ENCODE measurements at places on chromosomes 1 and 21.

- DNase-seq = no peak
Measured at GRCh38 chr1:115564201-115564600, 77.6 kb upstream of the VANGL1 start.

GRCh38 chr1:169595764-169596711, 9.8 kb upstream of the F5 start:
- no peak for DNase-seq

DNA sequence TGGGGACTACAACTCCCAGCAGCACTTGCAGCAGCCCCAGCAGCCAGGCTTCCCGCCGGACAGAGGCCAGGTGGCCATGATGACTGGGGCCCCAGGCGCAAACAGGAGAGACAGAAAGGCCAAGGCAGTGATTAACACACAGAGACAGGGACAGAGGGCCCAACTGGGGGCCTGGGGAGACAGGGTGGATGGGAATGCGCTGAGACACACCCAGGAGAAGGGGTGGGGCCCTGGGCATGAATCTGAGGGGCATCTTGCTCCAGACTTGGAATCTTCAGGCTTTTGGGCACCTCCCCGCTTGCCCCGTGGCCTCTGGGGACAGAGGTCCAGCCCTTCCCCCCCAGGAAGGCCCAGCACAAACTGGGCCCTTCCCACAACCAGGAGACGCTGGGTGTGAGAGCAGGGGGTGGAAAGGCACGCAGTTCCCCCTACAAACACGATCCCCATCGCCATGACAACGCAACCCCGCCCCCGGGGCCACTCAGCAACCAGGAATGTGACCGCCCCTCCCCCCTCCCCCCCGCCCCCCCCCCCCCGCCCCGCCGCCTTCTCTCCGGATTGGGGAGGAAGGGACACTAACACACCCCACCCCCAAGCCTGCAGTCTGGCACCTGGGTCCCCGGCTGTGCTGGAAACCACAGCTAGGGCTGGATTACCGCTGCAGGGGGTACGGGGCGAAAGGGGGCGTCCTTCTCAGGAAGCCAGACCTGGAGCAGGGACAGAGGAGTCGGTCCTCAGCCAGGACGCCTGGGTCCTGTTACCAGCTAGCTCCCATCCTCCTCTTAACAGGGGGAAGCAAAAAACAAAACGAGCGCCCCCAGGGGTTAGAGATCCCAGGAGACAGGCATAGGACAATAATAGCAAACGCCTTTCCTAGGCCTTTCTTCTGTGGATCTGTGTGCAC, 4.5 kb downstream of the HDGF start:
- DNase-seq = peak; percentile 72

- no peak for DNase-seq
Measured at GRCh38 chr1:152148051-152148450, 11.0 kb downstream of the RPTN start.

GRCh38 chr1:203511513-203511912, 17.6 kb downstream of the OPTC start:
- no peak for DNase-seq

DNA sequence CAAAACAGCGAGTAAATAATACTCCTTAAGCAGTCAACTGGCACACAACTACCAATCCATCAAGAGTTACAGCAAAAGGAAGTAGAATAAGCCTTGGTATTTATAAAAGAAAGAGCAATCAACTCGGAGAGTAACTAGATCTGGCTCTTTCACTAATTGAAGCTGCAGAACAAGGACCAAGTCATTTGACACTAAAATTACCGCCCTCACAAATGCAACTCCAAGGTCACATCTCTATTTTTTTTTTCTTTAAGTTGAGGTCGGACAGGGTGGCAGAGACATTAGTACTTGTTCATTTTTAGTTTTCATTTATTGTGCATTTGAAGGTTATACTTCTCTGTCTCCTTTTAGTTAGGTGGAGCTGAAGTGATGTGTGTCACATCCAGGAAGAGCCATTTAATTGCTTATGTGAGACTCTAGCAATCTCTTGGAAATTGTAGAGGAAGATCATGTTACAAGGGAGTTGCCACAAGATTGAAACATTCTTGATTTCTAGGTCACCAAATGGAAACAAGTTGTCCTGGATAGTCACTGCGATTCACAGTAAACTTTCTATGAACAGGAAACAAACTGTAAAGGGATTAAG, 138.1 kb upstream of the ADAMTS5 start:
- DNase-seq = no peak

- no peak for DNase-seq
Measured at GRCh38 chr1:208731981-208732821, 488.0 kb upstream of the PLXNA2 start.

- no peak for DNase-seq
Measured at GRCh38 chr21:43305336-43305665, 121.6 kb downstream of the SIK1 start.

GRCh38 chr21:42309753-42310213, 5.4 kb downstream of the TFF3 start:
- DNase-seq = no peak

- no peak for DNase-seq
Measured at GRCh38 chr1:200048244-200048643, 20.7 kb downstream of the NR5A2 start.

DNA sequence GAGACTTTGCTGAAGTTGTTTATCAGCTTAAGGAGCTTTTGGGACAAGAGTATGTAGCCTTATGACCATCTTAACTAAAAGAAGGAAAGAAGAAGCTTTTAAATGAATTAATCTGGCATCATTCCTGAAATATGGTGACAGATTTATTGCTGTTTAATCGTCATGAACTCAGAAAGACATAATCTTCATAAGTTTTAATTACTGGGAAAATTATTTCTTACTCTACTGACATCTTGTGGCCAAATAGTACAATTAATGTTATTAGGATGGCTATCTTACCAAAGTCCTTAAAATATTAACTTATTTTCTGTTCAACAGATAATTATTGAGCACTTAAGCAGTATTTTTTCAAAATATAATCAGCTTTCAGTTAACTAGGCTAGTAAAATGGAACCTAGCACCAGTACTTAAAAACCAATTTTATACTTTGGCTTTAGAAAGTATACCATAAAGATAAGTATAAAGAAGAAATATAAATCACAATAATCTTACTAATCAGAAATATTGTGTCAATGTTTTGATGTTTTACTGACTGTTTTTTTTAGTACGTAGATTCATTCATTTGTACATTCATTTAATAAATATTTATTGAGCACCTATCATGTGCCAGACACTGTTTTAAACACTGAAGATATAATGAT, 34.7 kb upstream of the GPR25 start:
- DNase-seq = no peak

DNA sequence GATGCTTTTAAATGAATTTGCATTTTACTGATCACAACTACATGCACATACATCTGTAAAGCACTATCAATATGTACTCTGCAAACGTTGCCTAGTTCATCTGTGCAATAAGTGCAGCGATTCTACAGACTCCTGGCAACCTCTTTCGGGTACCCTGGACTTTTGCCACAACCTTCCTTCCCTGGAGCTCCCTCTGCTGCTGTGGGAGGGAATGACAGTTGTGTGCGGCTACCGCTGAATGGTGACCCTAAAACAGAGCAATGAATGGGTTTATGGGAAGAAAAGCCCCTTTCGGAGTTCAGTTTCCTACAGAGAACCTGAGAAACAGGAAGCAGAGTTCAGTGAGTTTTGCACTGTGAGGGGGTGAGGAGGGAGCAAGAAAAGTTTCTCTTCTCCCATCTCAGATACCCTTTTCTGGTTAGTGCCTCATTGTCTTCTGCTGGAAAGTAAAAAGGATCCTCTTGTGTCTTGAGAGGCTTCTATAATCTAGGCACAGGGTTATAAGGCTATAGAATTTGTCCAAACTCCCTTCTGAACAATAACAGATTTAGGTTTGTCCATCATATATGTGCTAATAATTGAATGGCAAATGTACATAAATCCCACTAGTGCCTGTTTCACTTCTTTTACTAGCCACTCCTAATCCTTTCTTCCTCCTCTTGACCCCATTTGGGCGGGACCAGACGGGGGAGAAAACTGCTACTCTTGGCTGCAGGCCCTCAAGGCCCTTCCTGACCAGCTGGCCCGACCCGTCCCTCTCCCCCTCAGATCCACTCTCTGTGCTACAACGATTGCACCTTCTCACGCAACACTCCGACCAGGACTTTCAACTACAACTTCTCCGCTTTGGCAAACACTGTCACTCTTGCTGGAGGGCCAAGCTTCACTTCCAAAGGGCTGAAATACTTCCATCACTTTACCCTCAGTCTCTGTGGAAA, 19.8 kb upstream of the SARS1 start:
- peak; percentile 5 for DNase-seq

GRCh38 chr1:84505493-84506001, 639 bp upstream of the SPATA1 start:
- no peak for DNase-seq

- DNase-seq = no peak
Measured at GRCh38 chr1:57109247-57109646, 143.4 kb upstream of the C8B start.

- no peak for DNase-seq
Measured at GRCh38 chr21:45898781-45899180, 82.8 kb upstream of the COL6A1 start.

GRCh38 chr1:153506831-153507413, 28.9 kb downstream of the S100A6 start:
- no peak for DNase-seq

- DNase-seq = no peak
Measured at GRCh38 chr21:37257511-37257966, 9.6 kb downstream of the VPS26C start.

DNA sequence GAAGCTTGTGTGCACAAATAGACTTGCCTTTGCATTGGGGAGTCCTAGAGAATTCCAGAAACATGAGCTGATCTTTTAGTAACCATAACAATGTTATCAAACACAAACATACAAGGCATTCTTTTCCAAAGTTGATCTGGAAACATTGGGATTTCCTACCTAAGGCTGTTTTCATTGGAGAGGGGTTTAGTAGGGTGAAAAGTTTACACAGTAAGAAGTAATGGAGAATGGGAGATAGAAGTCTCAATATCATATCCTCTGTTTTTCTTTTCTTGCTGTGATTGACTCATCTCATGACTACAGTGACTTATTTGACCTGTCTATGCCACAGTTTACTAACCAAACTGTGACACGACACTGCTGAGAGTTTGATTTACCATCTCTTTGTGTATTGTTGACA, 65.6 kb upstream of the PLA2G4A start:
- no peak for DNase-seq

DNA sequence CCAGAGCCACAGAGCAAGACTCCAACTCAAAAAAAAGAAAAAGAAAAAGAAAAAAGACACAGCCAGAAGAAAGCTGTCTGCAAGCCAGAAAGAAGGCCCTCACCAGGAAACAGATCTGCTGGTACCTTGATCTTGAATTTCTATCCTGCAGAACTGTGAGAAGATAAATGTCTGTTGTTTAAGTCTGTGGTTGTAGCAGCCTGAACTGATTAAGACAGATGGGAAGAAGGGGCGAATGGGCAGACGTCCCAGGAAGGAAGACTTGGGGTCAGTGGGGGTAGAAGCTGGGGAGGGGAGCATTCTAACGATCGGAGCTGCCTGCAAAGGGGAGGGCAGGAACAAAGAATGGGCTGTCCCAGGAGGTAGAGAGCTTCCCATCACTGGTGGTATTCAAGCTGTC, 6.3 kb downstream of the SLC2A7 start:
- DNase-seq = no peak

DNA sequence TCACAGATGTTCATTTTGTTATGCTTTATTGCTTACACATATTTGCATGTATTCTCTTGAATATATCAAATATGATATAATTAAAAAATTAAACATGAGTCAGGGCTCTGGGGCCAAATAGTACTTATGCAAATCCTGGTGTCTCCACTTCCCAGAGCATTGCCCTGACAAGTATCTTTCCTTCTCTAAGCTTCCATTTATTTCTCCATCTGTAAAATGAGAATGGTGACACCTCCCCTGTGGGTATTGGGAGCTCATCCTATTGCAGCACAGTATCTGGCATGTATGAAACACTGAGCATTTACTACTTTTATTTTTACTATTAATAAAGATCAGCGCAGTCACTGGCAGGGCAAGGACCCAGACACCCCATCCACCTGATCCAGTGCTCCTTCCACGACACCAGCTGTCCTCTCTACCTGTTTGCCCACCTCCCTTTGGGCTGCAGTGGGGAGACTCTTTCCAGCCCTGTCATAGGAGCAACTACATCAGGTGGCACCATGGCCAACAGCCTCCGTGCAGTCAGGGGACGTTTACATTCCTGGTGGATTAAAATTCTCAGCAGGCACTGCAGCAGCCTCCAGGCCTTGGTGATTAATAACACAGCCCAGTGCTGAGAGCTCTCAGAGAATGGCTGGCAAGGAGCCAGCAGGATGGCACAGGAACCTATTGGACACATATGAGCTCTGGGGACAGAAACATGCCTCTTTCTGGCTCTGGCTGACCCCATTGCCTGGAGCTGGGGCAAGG, 113.0 kb downstream of the DMRTB1 start:
- peak; percentile 60 for DNase-seq

- peak; percentile 87 for DNase-seq
Measured at GRCh38 chr1:86774305-86775295, 70.2 kb downstream of the SH3GLB1 start.

DNA sequence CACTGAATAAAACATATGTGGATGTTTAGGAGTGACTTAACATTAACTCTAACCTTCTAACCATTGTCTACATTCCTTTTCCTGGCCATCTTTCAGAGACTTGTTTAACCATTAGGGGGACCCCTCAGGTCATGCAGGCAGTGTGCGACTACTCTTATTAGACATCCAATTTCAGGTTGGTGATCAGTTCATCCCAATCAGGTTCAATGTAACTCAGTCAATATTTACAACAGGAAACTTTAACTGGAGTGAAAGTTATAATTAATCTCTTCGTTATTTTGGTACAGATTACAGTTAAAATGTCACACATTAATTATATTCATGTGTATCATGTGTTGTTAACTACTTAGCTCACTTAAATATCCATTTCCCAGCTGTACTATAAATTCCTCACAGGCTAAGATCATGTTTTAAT, 68.8 kb upstream of the RGS1 start:
- no peak for DNase-seq

- no peak for DNase-seq
Measured at GRCh38 chr21:34243562-34243961, 120.2 kb upstream of the KCNE2 start.

- no peak for DNase-seq
Measured at GRCh38 chr1:162605225-162605927, 26.9 kb upstream of the DDR2 start.

DNA sequence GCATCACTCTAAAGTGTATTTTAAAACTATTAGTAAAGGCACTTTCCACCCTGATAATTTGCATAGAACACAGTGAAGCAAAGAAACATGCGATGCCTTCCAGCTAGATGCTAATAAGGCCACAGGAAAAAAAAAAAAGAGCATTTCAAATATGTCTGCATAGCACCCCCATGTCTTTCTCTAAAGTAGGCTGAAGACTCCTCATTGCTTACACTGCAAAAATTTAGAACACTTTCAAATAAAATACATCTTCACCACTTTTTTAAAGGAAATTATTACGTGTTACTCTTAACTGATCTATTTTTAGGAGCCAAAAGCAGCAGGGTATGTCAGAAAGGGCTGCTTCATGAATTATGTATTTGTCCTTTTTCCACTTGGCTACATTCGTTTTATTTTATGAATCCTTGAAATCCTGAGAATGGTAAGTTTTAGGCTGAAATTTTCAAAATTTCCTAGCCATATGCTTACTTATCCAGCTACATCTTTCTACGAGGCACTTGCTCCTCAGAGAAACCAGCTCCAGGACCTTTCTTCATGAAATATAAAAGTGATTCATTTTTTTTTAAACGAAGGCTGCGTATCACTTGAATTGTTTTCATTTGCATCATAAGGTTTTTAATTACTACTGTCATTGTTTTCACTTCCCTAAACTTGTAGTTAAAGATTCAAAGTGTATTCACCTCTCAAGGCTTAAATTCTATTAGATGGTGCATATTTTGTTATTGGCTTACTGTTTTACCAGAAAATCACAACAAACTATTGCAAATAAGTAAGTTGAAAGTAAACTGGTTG, 513.0 kb downstream of the PTPRC start:
- no peak for DNase-seq

All from NCI-H187 (cell line).